ENCODE measurements at places on chromosomes 4 and X.

- DNase-seq = no peak
Measured at GRCh38 chr4:154559141-154559493, 3.7 kb upstream of the FGB start.

DNA sequence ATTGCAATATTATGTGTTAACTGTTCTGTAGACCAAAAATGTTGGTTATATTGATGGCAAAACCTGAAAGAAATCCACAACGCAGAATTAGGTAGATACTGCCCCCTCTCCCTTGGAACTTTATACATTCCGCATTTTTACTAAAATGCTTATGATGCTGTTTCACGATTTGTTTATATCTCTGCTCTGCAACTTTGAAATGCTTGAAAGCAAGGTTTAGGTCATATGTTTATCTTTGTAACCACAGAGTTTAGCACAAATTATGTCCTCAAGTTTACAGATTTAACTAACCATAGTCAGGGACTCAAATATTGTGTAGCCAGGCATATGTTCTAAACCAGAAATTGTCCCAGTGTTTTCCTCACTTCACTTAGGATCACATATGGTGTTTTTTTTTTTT lies 66.1 kb upstream of the H2AZ1 start:
- no peak for DNase-seq

DNA sequence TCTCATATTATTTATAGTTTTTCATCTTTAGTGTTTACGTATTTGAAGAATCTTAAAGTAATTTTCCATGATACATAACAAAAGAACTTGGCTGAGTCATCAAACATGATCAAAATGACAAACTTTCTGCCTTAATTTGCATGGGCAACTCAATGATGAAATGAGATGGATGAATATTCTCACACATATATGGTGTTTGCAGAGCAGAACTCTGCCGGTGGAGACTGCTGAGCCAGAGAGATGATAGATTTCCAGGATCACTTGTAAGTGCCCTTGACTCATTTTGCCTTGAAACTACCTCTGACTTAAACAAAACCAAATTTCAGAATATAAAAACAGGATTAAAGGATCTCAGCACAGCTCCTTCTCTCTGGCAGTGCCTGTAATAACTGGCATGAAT lies 38.2 kb downstream of the TRPC3 start:
- no peak for DNase-seq

DNA sequence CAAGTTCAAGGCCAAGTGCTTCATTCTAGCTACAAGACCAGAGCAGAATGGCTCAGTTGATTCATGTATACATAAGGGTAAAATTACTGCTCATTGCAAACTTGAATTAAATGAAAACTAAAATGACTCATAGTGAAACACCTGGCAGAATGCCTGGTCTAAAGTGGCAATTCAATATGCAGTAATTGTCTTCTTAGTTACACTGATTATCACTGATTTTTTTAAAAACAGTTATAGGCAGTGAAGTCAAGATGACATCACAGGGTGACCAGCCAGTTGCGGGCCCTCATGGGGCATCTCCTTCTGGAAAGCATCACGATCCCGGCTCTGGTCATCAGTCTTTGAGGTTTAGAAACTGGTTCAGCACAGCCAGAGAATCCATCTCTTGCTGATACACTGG lies 154.2 kb downstream of the RAB28 start:
- peak; percentile 38 for DNase-seq

DNA sequence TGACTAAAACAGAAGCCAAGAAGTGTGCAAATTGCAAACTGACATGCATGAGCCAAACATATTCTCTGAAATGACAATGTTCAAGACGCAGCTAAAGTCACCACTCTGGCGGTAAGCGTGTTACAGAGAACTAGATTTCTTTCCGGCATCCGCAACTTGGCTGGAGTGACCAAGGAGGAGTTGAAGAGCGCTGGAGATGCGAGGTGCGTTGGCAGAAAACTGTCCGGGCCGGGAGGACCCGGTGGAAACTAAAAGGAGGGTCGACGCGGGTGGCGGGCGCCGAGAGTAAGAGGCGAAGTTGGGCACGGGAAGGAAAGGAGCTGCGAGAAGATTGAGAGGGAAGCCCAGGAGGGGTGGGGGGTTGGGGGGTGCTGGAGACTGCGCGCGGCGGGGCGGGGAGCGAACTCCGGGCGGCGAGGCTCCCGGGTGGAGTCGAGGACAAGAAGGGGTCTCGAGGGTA lies 807 bp downstream of the SEL1L3 start:
- no peak for DNase-seq

DNA sequence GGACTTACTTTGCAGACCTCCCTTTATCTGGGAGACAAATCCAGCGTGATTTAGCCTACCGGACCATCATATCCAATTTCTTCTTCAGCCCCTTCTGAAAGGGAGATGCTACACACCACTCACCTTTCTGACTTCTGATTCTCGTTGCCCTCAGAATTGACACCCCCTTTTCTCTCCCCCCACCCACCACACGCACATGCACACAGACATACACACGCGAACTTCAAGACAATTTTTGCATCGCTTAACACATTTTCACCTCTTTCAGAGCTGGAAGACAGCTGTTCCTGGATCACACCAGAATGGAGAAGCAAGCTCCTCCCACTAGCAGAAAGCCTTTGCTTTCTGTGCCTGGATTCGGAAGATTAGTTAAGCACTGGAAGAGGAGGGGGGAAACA lies 1.0 kb upstream of the SNCA start:
- DNase-seq = no peak

GRCh38 chr4:68570122-68570507 lies 6.0 kb downstream of the UGT2B17 start:
- no peak for DNase-seq

GRCh38 chrX:107713543-107714205 lies 61.9 kb downstream of the TSC22D3 start:
- DNase-seq = no peak

DNA sequence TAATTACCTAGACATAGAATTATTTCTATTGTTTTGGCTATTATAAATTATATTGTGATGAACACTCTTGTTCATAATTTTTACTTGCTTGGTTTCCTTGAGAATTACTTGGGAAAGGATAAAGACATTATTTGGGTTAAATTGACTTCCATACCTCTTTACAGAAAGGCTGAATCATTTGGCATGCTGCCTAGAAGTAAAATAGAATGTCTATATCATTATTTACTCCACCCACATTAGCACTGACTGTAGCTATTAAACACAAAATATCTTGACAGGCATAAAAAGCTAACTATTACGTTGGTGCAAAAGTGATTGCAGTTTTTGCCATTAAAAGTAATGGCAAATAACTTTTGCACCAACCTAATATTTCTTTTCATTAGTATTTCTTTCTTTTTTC lies 29.7 kb upstream of the ADH6 start:
- DNase-seq = no peak

DNA sequence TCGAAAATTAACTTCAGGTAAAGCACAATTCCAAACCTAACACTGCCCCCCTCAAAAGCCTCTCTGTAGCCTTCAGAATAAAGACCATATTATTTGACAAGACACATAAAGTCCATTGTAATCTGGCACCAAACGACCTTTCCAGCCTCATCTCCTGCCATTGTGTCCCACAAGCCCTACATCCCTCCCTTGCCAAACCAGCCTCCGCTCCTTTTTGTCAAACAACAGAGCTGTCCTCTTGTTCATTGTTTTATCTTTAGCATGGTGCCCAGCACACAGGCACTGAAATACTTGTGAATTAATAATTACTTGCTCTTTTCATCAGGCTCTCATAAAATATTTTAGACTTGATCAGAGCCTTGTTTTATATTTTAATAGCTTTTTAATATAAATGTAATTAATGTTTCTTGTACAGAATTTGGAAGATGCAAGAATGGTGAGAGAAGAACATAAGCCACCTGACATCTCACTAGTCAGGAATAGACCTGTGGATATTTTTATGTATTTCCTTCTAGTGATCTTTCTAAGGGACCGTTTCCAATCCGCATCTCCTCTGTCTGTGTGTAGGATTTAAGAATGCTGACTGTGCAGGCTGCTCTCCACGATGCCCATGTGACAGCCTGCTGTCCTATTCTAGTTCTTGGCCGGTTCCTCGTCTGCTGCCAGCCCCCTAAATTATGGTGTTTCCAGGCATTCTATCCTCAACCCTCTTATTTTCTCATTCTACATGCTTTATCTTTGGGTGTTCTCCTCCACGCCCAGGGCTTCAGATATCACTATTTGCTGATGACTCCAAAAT lies 3.0 kb upstream of the IRF2 start:
- DNase-seq = no peak

DNA sequence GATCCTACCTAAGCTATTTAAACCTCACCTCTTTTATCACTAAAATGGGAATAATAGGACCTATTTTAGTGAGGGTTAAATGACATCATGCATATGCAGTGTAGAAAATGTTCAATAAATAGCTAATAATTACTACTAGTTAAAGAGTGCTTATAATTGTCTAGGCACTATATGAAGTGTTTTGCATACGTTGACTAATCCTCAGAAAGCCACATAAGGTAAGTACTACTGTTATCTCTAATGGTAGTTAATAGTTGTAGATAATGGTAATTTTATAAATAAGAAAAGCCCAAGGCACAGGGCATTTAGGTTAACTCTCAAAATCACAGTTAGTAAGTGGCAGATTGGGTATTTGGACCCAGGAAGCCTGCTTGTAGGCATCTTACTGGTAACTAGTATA lies 47.4 kb upstream of the BOD1L1 start:
- no peak for DNase-seq

DNA sequence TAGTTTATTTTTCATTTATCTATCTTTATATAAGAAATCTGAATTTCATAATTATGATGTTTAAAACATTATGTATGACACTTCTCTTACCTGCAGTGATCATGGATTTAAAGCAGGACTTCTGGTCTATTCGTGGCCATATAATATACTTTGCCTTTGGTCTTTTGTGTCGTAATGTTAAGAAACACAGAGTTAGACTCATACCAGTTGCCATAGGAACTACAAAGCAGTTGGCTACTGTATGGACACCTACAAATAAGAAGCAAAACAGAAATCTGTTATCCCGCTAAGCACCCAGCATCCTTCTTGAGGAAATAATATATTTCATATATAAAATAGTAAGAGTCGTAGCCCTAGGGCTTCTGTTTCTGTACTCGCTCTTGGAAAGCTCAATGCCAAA lies 4.3 kb downstream of the SEPSECS start:
- DNase-seq = no peak

GRCh38 chrX:76148753-76149152 lies 24.1 kb upstream of the PBDC1 start:
- DNase-seq = no peak

DNA sequence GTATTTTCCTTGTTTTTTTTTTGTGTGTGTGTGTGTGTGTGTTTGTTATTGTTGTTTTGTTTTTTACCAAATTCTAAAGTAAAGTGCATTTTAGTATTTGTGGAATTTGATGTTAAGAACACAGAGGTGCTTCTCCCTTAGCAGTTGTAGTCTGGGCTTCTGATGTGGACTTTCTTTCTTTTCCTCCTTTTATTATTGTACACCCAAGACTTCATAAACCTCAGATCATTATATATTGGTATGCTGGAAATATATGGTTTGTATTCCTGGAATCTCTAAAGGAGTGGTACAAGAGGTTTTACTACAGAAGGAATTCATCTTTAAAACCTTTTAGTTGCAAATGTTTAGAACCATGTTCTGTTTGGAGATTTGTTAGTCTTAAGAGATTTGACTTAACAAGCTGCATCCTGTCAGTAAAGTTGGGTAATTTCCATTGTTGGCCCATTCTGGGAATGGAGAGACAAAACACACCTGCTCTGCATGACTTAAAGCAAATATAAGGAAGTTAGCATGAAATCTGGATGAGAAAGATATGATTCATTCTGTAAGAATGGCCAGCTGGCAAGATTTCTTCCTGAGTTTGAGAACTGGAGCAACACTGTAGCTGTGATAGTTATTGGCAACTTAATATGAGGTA lies 64.0 kb downstream of the SMAD1 start:
- no peak for DNase-seq

DNA sequence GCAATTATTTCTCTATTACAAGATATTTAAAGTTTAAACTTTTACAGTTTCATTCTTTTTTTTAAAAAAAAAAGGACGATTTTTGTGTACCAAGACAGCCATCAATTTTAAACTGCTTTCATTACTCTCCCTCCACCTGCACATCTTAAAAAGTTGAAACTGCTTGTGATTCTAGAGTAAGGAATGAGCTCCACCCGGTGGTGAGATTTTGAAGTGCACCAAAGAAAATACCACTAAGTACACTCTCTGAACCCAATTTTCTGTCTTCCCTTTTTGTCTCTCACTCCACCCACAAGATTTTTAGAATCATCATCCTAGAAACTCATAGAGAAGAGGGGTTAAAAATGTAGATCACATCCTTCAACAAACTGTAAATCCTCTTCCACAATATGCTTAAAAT lies 91.3 kb upstream of the WDR44 start:
- peak; percentile 31 for DNase-seq

GRCh38 chr4:41185614-41186592 lies 28.4 kb downstream of the APBB2 start:
- DNase-seq = no peak

- DNase-seq = peak; percentile 33
Measured at GRCh38 chrX:43860646-43861370, 21.4 kb downstream of the MAOB start.

- DNase-seq = no peak
Measured at GRCh38 chr4:126800575-126801141, 832.1 kb upstream of the INTU start.

DNA sequence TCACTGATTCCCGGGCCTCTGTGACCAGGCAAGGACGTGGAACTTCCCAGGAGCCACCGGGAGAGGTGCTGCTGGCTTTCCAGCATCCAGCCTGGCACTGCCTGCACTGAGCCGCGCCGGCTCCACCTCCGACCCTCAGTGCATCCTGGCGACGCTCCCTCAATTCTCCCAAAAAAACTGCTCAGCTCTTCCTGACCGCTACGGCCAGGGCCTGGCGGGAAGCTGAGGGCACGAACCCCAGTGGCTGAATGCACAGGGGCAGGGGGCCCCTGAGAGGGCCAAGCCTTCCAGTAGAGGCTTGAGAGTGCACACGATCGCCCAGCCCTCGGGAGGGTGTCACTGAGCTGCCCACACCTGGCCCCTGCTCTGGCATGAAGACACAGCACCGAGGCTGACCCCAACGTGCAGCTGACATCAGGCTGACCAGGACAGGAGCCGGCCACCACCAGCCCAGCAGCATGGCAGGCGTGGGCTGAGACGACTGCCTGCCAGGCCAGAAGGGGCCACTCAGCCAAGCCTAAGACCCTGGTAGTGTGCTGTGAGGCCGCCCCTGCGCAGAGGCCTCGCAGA lies 6.9 kb downstream of the CTBP1 start:
- DNase-seq = no peak

GRCh38 chrX:2756548-2756947 lies 4.7 kb downstream of the XG start:
- DNase-seq = no peak

GRCh38 chrX:43716144-43716543 lies 60.0 kb downstream of the MAOA start:
- no peak for DNase-seq

Measured in NCI-H2081 treated with DMSO at 0.1 percent for 48 hours (cell line).